Activated CD4-positive, alpha-beta T cell treated with anti-CD3 and anti-CD28 coated beads, Interleukin-2, amount 50 U/mL, for 4 hours (primary cell): ENCODE measurements at places on chromosomes 13 and 19.

- DNase-seq, result no peak
Observed at GRCh38 chr19:30512176-30513081, 140.2 kb downstream of the ZNF536 start.

DNA sequence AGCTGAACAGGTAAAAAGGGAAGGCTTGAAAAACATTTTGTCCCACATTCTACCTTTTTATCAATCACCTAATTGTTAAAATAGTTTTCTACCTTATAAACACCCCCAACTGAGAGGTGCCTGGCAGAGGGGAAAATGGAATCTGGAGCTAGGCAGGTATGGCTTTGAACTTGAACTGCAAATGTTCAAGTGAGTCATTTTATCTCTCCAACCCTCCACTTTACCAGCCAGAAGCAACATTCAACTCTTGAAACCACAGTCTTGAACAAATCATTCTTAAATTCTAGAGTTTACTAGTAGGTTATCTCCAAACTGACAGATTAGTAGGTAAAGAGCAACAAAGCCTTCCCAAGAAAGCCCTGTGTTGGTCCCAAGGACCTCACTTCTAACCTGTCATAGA, 116.9 kb downstream of the ABCC4 start:
- no peak for DNase-seq

GRCh38 chr13:50644081-50644871, 199.2 kb downstream of the DLEU7 start:
- DNase-seq, result no peak

DNA sequence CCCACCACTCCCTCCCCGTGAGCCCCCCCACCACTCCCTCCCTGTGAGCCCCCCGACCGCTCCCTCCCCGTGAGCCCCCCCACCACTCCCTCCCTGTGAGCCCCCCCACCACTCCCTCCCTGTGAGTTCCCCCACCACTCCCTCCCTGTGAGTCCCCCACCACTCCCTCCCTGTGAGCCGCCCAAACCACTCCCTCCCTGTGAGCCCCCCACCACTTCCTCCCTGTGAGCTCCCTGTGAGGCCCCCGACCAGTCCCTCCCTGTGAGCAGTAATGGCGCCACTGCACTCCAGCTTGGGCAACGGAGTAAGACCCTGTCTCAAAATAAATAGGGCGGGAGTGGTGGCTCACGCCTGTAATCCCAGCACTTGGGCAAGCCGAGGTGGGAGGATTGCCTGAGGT, 9.9 kb downstream of the ABCA7 start:
- DNase-seq, result no peak

- DNase-seq, result no peak
Observed at GRCh38 chr19:31693131-31693932, 344.1 kb upstream of the TSHZ3 start.

- no peak for DNase-seq
Observed at GRCh38 chr19:10467104-10467706, 36.0 kb downstream of the KEAP1 start.

DNA sequence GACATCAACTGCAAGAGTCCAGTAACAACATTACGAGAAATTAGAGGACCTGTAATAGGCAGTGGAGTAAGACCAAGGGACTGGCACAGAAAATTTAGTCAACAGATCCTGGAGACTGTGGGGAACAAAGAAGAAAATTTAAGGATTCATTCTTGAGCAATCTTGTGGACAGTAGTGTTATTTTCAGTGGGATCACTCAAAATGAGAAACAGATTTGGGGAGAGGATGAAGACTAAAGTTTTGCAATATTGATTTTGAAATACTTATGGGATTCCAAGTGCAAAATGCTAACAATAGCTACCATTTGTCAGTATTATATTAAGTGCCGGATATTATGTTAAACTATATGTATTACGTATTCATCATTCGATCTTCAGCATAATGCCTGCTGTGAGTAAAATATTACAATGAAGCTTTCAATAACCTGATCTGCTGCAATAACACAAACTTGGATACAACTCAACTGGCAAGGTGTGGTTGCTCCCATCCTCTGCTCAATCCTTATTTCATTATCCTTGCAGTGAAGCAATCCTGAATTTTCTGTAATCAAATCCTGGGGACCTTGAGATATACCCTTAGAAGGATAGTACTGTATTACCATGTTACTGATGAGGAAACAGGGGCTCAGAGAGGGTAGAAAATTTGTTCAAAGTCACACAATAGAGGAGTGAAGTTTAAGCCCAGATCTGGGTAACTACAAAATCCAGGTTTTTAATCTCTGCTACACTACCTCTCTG, 84.2 kb downstream of the SACS start:
- no peak for DNase-seq

GRCh38 chr13:58876473-58876872, 1244.9 kb downstream of the PCDH17 start:
- DNase-seq, result no peak

DNA sequence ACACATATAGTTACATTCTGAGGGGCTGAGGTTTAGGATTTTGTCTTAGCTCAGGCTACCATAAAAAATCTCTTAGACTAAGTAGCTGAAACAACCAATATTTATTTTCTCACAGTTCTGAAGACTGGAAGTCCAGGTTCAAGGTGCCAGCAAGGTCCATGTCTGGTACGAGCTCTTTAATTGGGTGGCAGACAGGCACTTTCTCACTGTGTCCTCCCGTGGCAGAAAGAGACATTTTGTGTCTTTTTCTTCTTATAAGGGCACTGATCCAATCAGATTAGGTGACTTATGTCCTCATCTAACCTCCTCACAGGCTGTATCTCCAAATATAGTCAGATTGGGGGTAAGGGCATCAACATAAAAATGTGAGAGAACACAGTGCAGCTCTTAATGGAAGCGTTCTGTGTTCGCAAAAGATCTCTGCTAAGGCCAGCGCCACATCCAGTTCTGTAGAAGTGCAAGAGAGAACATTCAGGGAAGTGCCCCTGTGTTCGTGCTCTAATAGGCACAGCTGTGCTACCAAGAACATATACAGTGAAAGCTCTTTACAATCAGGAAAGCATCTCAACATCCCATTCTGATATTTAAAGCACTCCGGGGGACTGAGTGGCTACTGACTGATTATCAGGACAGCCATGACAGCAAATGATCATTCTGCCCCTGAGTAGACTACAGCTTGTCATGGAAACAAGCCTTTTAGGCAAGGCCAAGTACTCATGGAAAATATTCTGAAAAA, 819.2 kb downstream of the LIG4 start:
- DNase-seq, result no peak

- DNase-seq, result no peak
Observed at GRCh38 chr19:55451163-55451964, 8.3 kb upstream of the SHISA7 start.
